ENCODE measurements at places on chromosomes 7 and 10. TPM values are rescaled to one million over a fixed set of nuclear protein-coding genes. Genes with fewer than 3 reads are reported as not detected.

Gene ICA1
- 4.7 TPM for total RNA-seq

Gene TMEM196
- total RNA-seq = not detected

Gene RAPGEF5
- 2.8 TPM for total RNA-seq

Gene CFAP70
- total RNA-seq = 0.77 TPM

Gene OR2A1
- not detected for total RNA-seq

Gene DCLRE1A
- 8.0 TPM for total RNA-seq

Gene TCAF2
- total RNA-seq = 0.15 TPM

Gene SCART1
- total RNA-seq = 2.2 TPM
